ENCODE measurements at places on chromosomes 12 and 14. TPM values are rescaled to one million over a fixed set of nuclear protein-coding genes. Genes with fewer than 3 reads are reported as not detected.

DNA sequence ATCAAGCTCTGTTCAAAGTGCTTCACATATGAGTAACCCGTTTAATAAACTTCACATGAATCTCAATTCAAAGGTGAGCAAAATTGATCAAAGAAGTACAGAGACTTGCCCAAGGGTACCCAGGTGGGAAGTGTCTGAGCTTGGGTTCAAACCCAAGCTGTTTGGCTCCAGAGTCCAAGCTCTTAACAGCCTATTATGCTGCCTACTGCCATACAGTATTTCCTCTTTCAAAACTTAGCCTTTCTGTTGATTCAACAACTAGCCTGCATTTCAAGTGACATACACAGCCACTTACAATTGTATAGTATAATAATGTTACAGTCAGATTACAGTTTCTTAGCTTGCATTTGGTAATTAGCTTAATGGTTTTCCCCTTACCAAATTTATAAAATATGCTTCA is 29.7 kb downstream of the FRMD6 start:
- ATAC-seq = no peak

DNA sequence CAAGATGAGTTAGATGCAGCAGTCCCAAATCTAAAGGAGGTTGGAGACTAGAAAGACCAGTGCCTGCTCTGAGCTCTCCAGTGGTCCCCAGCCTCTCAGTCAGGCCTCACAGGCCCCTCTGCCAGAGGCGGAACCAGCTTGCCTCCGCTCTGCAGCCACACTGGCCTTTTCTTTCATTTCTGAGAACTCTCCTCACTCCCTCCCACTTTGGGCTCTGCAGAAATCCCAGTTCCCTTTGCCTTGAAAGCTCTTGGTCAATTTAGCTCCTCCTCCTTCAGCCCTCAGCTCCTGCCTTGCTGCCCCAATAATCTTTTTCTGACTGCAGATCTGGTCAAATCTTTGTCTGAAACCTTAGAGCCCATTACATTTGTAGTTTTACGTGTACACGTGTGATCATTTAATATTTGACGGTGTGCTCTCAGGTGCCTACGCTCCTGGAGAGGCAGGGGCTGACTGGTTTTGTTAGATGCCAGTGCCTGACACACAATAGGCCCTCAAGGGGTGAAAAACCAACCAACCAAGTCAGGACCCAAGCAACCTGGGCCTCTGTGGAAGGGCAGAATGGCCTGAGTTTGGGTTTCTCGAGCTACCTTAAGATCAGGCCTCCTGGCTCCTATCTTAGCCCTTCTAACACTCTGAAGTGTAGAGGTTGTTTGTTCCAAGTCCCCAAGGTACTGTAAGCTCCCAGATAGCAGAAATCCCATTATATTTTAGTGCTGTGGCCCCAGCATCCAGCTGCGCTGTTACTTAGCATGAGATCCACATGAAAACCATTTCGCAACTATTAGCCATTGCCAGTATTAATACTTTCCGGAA is 1.1 kb upstream of the NUDT4 start:
- ATAC-seq = no peak

DNA sequence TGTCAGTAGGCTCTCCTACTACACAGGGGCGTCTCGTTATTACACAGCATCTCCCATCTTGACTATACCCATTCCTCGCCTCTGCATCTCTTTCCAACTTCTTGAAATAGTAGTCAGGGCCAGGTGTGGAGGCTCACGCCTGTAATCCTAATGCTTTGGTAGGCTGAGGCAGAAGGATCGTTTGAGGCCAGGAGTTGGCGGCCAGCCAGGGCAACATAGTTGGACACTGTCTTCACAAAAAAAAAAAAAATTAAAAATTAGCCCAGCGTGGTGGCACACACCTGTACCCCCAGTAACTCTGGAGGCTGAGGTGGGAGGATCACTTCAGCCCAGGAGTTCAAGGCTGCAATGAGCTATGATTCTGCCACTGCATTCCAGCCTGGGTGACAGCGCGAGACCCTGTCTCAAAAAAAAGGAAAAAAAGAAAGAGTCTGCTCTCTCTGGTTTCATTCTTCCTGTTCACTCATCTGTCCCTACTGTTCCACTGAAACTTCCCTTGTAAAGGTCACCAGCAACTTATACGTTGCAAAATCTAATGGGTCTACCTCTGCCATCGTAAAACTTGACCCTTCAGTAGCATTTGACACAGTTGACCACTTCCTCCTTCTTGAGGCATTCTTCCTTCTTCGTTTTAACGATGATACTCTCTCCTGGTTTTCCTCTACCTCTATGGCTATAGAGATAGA is 41.0 kb upstream of the PTGR2 start:
- no peak for ATAC-seq

- peak; percentile 93 for ATAC-seq
Measured at GRCh38 chr12:11885261-11886038, 185.3 kb upstream of the BCL2L14 start.

DNA sequence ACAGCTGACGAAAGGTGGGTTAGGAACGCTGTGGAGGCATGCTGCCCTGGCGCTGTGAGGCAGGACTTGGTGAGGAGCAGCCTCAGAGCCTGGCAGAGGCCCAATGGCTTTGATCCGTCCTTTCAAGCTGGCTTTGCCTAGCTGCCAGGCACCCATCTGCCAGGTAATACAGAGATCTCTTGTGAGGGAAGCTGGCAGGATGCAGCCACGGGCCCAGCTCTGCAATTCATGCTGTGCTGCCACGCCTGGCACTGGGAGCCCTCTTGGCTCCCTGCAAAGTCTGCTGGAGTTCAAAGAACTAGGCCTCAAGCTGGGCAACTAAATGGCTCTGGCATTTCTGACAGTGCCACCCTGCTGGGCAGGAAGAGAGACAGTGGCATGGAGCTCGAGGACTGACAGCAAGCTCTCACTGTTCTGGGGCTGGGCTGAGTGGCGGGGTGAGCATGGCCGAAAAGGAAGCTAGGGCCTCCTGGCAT is 18.7 kb downstream of the IQSEC3 start:
- peak; percentile 59 for ATAC-seq

- ATAC-seq = no peak
Measured at GRCh38 chr12:121505513-121505912, 75.3 kb downstream of the KDM2B start.

DNA sequence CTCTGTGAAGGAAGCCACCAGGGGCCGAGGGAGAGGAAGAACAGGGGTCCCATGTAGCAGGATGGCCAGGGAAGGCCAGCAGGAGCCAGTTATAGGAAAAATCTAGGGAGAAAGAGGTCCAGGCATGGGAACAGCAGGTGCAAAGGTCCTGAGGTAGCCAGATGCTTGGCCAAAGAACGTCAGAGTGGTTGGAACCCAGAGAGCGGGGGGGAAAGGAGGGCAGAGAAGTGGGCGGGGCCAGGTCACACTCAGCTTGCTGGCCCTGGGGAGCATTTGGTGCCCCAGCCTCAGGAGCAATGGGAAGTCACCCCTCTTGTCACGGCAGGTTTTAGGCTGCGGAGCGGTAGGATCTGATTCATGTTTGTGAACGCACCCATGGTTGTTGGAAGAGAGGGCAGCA is 180.5 kb downstream of the PHETA1 start:
- ATAC-seq = no peak

DNA sequence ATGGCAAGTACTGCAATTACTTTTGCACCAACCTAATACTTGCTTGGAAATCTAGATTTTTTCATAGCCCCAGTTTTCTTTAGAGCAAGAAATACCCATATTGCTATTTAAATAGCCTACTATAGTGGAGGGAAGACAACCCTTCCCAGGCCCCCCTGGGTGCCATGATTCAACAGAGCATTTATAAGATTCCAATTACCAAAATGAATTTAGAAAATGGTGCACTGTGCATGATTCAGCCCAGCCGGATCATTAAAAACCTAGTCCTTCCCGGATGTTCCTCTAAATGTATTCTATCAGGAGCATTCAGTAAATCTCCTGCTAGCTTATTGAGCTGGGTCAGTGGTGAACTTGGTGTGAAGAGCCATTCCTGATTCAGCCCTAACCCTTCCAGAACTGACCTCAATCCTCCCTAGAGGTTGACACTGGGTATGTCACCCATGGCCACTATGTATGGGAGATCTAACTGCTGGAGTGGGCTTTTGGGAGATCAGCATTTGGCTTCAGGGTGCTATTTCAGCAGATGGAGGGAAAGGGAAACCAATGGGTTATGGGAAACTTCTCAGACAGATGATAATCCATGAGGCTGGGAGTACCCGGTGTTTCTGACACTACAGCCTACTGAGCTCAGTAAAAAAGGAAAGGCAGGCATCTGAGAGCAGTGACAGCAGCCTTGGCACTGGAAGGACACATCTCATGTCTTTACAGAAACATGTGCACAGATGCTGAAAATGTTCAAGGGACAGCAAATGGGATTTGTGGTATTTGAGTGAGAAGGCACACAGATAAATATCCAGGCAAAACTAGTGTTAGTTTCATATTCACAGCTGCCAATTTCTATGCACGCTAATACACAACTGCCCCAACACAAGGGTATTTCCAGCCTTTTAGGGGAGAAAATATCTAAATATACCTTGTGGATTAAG is 258.9 kb downstream of the DPF3 start:
- ATAC-seq = no peak

The LRRC9 gene
- 0.12 TPM for total RNA-seq
